Activated naive CD8-positive, alpha-beta T cell treated with anti-CD3 and anti-CD28 coated beads, Interleukin-2, amount 10 ng/mL, durations not matched to agents 7 days and 5 days (primary cell): ENCODE measurements at places on chromosomes 6 and 20. TPM values are rescaled to one million over a fixed set of nuclear protein-coding genes. Genes with fewer than 3 reads are reported as not detected.

- no peak overlapping the region for H3K4me3 ChIP-seq
- no peak overlapping the region for H3K27ac ChIP-seq
- no peak for DNase-seq
Measured at GRCh38 chr20:16069389-16070010, 503.7 kb downstream of the KIF16B start.

TMC2 gene
- not detected for total RNA-seq

- DNase-seq = no peak
- no peaks in the 10 kb centered on the region for H3K27me3 ChIP-seq
- peaks cover 34% of the 10 kb centered on the region for H3K4me1 ChIP-seq
- no peak overlapping the region for H3K27ac ChIP-seq
Measured at GRCh38 chr6:53058388-53059195, 6.6 kb upstream of the FBXO9 start.

DNA sequence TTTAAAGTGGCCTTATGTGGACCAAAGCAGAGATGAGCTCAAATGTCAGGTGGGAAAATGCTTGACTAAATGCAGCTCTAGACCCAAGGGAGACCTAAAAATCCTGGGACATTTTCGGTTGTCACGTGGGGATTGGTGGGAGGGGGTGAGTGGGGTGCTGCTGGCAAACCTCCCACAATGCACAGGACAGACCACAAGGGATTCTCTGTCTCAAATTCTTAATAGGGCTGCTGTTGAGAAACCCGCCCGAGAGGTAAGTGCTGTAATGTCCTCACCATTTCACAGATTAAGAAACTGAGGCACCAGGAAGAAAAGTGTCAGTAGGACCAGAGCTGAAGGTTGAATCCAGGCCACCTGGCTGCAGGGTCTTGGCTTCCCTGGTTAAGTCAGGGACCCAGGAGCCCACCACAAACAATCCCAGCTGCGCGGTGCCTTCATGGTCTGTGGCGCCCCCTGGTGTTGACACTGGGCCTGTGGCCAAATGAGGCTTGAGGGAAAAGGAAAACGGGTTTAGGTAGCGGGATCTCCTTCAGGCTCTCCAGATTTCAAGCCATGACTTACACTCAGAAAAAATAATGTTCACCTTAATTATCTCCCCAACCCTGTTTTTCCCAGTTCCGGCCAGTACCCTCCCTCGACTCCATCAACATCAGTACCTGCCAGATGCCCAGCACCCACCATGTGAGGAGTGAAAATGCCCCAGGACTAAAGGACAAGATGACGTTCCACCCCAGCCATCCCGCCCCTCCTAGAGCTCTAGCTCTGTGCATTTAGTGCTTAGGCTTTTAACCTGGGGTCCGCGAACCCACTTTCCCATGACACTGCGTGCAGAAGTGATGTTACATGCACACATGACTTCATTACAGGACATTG lies 7.2 kb downstream of the HLA-G start:
- peak; percentile 73 for DNase-seq
- peaks cover 61% of the 10 kb centered on the region for H3K27me3 ChIP-seq
- H3K36me3 ChIP-seq = no peaks in the 10 kb centered on the region
- peaks cover 15% of the 10 kb centered on the region for H3K4me1 ChIP-seq
- H3K4me3 ChIP-seq = no peak overlapping the region

MEA1 gene
- 61.2 TPM for total RNA-seq

PNPLA1 gene
- total RNA-seq = not detected

DNA sequence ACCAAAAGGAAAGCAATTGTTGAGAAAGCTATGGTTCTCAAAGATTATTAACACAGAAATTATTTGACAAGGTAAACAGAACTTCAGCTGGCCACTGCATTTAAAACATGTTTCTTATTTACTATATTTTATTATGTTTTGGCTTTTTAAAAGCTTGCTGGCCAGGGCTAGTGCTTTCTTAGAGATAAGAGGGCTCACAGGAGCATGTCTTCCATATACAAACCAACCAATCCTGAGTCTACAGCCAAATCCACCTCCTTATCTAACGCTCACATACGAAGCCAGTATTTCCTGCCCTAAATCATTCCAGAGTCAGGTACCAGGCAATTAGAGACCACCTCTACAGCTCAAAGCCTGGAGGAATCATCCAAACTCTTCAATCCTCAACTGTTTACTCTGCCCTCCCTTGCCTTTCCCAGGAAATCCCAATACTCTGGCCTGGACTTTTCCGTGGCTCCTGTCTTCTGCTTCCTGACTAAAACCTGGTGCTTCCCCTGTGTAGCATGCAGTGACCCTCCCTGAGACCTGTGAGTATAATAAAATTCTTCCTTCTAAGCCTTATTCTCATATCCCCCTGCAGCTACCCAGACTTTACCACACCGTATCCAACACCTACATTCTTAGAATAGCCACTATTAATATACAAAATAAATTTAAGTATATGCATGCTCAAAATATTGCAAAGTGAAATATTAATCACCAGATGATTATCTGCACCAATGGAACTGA lies 33.2 kb downstream of the RANBP9 start:
- no peak overlapping the region for H3K27ac ChIP-seq
- H3K27me3 ChIP-seq = no peaks in the 10 kb centered on the region
- no peak overlapping the region for H3K4me3 ChIP-seq
- H3K4me1 ChIP-seq = peaks cover 27% of the 10 kb centered on the region

FHL5 gene
- not detected for total RNA-seq

TNF gene
- 18.6 TPM for total RNA-seq

SERPINB6 gene
- total RNA-seq = 85.6 TPM

DNA sequence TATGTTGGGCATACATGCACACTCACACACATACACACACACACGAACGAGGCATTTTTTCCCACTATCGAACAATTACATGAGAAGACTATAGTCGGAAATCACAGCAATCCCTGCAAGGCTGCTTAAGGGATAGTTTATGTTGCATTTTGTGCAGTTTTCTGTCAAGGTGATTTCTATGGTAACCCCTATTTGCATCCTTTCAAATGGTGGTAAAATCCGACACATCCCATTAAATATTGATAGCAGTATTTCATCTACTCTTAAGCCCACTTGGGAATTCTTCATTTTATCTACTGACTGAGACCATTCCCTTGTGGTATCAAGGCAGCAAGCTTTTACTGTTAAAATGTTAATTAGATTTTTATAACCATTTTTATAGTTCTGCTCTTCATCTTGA lies 457.8 kb downstream of the HACE1 start:
- H3K36me3 ChIP-seq = no peaks in the 10 kb centered on the region
- no peak overlapping the region for H3K4me3 ChIP-seq
- H3K4me1 ChIP-seq = no peaks in the 10 kb centered on the region
- H3K27ac ChIP-seq = no peak overlapping the region
- H3K27me3 ChIP-seq = no peaks in the 10 kb centered on the region

GRCh38 chr20:51720854-51721253 lies 47.3 kb downstream of the ATP9A start:
- no peaks in the 10 kb centered on the region for H3K4me1 ChIP-seq
- DNase-seq = no peak
- no peaks in the 10 kb centered on the region for H3K36me3 ChIP-seq
- H3K27ac ChIP-seq = no peak overlapping the region

DNA sequence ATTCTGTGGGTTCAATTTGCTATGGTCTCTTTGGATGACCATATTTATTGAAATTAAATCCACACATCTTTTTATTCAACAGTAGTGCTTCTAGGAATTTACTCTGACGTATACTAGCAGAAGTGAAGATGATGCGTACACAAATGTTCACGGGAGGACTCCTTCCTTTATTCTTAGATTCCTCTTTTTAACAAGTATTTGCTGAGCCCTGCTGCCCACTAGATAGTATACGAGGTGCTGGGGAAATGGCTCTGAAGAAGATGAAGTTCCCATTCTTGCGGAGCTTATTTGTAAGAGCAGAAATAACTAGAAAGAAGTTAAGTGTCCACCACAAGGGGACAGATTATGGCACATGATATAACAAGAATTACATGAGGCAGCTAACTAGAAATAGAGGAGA lies 145.2 kb downstream of the DOK5 start:
- DNase-seq = no peak
- H3K27ac ChIP-seq = no peak overlapping the region
- no peak overlapping the region for H3K4me3 ChIP-seq
- H3K27me3 ChIP-seq = peaks cover 2% of the 10 kb centered on the region
